ENCODE measurements at places on chromosomes 1 and 21. TPM values are rescaled to one million over a fixed set of nuclear protein-coding genes. Genes with fewer than 3 reads are reported as not detected.

- no peak for DNase-seq
Observed at GRCh38 chr21:44836666-44837471, 19.0 kb upstream of the SUMO3 start.

- DNase-seq: no peak
Observed at GRCh38 chr1:113935970-113936369, 6.8 kb downstream of the HIPK1 start.

DNA sequence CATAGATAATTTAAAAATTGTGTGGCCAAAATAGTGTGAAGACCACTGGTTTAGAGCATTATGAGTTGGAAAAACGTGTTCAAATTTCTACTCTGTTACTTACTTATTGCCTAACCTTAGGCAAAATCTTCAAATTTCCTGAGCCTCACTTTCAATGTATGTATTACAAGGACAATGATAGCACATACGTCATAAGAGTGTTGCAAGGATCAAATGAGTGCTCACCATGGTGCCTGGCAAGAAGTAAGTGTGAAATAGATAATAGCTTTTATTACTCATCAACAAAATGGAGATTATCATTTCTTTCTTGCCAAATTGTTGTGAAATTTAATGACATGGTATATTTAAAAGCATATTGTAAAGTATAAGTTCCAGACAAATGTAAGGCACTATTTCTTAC lies 57.2 kb downstream of the FH start:
- DNase-seq: no peak

DNA sequence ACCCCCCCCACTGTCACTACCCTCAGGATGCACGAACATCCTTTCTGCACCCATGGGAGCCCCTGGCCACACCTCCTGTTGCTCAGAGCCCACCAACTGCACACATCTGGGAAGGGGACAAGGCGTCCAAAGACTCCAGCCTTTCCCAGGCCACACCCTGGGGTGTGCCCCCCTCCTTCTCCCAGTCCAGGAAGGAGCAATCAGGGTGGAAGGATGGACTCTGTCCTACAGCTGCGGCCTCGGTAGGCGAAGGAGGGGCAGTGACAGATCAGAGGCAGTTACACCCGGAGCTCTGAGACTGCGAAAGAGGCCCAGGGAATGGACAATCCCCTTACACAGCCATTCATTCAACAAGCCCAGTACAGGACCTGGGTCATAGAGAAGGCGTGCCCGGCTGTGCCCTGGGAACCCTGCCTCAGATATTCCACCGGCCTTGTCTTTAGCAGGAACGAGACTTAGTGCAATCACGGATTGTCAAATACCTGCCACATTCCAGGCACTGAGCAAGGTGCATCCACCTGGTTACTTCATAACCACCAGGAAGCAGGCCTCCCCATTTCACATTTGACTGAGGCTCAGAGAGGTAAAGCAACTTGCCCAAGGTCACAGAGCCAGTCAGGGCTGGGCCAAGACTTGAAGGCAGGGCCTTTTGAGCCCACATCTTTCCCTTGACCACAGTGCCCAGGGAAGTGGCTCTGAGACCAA lies 9.4 kb downstream of the HSPG2 start:
- peak; percentile 91 for DNase-seq

- no peak for DNase-seq
Observed at GRCh38 chr1:114011796-114012195, 32.5 kb downstream of the OLFML3 start.

GRCh38 chr1:17915511-17916197 lies 160.5 kb downstream of the ACTL8 start:
- no peak for DNase-seq

DNA sequence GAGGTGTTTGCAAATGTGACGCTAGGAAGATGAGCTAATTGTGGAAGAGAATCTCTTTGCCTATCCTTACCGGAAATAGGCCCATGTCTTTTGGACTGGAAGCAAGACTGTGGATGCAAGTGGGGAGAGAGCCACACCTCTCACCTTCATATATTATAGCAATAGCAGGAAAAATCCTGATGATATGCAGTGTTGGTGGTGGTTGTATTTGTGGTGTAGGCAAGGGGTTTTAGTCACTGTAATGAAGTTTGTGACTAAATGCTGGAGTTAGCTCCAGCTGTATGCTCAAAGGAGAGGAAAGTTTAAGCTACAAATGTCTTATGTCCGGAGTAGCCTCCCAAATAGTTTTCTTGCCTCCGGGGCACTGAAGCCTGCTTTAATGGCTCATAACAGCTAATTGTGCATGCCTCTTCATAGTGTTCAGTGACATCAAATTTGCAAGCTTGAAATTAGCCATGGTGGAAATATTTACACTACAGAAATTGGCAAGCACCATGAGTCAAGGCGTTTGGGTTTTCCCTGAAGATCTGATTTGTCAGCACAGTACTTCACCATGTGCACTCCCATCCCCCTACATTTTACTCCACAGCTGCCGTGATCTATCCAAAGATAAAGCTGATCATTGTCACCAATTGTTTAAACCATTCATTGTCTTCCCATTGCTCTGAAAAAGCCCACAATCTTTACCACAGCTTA lies 102.6 kb upstream of the ZNF644 start:
- no peak for DNase-seq

DNA sequence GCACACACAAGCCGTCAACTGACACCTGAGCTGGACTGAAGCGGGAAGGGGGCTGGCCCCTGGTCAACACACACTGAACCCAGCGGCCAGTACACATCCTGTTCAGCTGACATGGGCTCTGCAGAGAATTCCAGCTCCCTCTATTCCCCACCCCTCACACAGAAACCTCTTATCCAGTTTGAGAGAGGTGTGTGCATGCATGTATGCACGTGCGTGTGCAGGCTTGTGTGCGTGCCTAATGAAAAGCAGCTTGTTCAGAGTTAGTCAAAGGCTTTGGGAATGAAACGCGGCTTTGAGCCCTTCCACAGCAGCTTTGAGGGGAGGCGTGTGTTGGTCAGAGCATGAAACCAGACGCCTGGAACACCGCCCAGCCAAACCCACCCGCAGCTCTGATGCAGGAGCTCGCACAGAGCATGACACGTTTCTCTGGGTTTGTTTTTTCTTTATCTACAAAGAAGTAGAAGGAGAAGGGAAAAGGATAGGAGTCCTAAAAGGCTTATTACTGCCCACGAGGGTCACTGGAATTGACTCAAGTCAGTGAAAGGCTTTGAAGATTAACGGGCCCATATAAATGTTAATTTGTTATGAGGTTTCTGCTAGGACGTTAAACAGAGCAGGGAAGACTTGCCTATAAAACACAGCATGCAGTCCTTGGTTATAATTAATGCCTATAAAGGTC lies 184.2 kb downstream of the ETS2 start:
- peak; percentile 69 for DNase-seq

DNA sequence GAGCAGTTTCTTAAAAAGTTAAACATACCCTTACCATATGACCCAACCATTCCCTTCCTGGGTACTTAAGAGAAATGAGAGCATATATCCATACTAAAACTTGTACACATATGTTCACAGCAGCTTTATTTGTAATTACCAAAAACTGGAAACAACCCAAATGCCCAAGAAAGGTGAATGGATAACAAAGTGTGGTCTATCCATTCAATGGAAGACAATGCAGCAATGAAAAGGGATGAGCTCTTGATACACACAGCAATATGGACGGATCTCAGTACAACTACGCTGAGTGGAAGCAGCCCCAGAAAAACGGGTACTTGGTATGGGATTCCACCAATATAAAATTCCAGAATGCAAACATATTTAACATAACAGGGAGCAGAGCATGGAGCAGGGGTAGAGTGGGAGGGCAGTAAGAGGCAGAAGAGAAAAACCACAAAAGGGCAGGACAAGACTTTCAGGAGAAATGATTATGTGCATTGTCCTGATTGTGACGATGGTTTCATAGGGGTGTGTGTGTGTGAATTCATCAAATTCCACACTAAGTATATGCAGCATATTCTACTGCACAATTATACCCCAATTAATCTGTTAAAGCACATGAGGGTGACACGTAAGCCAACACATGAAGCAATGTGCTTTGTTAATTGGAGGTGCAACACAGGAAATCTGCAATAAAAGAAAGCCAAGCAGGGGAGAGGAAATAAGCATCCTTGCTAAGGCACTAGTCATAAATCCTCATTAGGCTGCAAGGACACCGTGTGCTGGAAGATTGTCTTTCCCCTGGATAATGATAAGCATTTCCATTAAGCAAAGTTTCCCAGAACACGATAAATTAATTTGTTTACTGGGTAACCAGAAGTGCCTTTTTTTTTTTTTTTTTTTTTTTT lies 113.1 kb upstream of the KRTAP19-8 start:
- DNase-seq: no peak

- DNase-seq: no peak
Observed at GRCh38 chr1:47686731-47687630, 249.1 kb downstream of the FOXD2 start.

DNA sequence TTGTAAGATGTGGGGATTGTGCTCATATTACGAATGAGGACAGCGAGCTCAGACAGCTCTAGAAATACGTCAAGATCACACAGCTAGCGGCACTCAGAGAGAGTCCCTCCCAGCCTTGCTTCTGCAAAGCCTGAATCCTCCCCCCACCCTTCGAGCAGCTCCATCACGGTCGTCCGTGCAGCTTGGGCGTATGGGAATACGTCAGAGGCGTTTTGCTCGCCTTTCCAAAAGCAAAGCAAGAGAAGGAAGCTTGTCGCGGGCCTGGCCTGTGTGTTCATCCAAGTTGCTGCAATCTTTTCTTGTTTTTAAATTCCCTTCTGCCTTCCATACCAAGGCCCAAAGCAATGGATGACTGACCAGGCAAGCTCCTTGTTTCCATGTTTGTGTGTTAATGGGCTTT lies 125.5 kb upstream of the IRF2BP2 start:
- DNase-seq: no peak

- DNase-seq: no peak
Observed at GRCh38 chr1:71745326-71745725, 537.0 kb downstream of the NEGR1 start.

DNA sequence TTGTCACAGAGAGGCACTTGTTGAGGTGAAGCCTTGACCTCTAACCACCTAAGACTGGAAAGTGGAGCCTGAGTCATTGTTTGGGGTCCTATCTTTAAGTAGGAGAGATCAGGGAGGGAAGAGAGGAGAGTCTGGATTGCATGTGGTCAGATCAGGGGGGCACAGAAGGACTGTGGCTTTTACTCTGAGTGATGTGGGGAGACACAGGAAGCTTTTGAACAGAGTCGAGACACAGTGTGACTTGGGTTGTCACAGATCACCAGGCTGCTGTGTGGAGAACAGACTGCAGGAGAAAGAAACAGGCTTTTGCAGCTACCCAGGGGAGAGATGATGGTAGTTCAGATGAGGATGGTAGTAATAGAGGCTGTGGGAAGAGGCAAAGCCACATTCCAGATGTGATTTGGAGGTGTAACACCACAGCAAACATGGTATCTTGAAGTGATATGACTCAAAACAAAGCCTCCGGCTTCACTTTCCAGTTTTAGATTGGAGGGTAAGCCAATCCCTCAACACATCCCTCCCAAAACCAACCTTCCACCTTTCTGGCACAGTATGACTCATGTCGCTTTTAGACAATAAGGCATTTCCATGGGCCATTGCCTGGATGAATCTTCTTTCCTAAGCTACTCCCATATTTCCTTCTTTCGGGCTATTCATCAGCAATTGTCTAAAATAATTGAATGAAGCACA lies 125.8 kb upstream of the SLC44A3 start:
- DNase-seq: no peak

DNA sequence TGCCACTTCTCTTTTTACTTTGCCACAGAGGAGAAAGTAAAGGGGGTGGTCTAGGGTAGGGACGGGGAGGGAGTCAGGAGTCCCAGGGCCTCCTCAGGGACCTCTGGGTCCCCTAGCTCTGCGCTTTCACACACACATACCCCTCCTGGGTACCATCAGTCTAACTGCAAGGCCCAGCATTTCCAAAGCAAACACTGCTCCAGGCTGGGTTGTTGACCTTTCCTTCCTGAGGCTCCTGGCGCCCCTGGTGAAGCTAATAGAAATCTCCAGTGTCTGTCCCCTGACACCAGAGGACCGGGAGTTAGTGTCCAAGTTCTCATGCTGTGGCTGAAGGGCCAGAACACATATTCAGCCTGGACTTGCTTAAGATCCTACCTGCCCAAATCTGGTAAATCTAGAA lies 3.9 kb downstream of the TMEM63A start:
- DNase-seq: no peak

DNA sequence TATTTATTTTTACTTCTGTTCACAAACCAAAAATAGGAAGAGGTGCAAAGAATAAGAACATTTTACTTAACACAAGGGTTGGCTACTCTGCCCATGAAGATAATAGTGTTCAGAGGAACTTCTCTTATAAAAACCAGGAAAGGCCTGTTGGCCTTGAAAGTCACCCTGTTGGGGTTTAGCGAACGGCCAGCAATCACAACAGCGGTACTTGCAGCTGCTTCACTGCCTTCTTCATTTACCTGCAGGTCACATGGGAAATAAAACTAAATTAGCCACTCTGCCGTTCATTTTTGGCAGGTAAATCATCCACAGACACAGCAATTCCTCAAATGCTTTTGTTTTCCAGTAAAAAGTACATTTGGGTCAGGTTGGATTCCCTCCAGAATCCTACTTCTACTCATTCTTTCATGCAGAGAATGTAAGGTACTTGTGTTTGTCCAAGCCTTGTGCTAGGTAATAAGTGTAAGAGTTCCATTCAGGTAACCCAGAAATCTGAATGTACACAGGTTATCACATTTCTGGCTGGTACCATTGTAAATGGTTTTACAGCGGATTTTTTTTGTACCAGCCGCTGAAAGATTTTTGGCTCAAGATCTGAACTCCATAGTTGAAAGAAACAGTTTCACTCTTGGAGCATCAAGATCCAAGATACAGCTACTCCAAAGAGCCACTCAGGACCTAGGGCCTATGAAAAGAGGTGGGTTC lies 13.1 kb downstream of the SERPINC1 start:
- no peak for DNase-seq

DNA sequence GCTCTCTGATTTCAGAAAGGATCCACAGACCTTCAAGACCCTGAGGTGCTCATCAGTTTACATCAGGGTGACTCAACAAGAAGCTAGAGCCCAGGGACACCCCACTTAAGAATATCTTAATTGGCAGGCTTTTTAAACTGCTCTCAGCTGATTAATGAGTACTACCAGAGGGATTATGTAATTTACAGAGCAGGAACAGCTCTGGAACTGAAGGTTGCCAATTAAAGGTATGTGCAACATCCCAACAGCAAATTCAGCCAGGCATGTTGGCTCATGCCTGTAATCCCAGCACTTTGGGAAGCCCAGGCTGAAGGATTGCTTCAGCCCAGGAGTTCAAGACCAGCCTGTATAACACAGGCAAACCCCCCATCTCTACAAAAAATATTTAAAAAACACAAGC lies 295.7 kb downstream of the SETD4 start:
- no peak for DNase-seq

DNA sequence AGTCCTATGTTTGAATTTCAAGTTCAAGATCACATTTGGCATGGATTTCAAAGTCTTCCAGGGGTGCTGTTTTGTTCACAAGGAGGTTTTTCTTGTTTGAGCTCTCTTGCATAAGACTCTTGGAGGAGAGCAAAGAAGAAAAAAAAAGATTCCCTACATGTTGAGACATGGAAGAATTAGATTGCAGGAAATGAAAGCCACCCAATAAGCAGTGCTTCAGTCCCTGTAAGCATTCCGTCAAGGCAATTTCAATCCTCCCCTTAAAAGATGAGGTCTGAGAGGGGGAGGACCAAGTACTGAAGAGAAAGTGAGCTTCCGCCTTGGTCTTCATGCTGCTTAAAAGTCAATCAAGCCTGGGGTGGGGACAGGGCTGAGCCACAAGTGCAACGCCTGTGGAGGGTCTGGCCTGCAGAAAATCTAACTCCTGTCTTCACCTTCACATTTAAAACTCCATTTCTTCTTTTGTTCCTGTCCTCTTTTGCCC lies 50.2 kb downstream of the LPAR3 start:
- no peak for DNase-seq

The LDLRAP1 gene
- 10.5 TPM for polyA plus RNA-seq

The ICOSLG gene
- polyA plus RNA-seq: 1.0 TPM

The APOBEC4 gene
- not detected for polyA plus RNA-seq

The TAS1R1 gene
- polyA plus RNA-seq: not detected

The B3GALT5 gene
- not detected for polyA plus RNA-seq

The LEPROT gene
- 22.9 TPM for polyA plus RNA-seq

Measured in psoas muscle (tissue), 8 donors.